Osteocyte (in vitro differentiated cells): ENCODE measurements at places on chromosomes 12 and 14.

DNA sequence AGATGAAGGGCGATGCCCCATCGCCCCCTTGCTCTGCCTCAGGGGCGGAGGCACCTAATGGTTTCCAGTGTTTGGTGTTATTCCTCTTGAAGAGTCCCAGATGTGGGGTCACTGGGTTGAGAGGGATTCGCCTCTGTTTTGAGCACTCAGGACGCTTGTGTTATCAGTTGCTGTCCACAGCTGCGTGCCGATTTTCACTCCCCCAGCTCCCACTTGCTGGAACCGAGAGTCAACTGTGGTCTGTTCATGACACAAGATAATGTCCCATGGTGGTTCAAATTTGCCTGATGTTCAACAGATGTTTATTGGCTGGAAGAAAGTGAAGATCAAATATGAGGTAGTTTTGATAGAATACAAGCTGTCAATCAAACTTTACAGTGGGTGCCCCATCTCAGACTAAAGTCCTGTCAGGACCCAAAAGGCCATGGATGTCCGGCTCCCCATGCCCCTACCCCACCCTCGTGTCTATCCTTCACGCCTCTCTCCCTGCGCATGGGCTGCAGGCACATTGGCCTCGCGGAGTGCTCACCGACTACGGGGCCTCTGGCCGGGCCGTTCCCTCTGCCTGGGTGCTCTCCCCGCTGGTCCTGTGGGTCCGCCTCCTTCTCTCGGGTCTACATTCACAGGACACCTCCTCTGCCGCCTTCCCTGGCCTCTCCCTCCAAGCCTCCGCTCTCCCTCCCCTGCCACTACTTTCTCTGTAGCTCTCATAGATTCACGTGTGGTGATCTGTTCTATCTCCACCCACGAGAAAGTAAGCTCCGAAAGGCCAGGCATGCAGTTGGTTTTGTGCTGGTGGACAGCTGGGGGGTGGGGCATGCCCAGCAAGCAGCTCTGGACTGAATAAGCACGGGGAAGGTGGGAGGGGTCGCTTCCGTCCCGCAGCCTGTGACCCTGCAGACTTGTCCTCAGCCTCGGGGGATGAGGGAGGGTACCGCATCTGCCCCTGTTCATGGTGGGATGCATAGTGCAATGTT, 6.8 kb upstream of the TRAF3 start:
- DNase-seq, result no peak

DNA sequence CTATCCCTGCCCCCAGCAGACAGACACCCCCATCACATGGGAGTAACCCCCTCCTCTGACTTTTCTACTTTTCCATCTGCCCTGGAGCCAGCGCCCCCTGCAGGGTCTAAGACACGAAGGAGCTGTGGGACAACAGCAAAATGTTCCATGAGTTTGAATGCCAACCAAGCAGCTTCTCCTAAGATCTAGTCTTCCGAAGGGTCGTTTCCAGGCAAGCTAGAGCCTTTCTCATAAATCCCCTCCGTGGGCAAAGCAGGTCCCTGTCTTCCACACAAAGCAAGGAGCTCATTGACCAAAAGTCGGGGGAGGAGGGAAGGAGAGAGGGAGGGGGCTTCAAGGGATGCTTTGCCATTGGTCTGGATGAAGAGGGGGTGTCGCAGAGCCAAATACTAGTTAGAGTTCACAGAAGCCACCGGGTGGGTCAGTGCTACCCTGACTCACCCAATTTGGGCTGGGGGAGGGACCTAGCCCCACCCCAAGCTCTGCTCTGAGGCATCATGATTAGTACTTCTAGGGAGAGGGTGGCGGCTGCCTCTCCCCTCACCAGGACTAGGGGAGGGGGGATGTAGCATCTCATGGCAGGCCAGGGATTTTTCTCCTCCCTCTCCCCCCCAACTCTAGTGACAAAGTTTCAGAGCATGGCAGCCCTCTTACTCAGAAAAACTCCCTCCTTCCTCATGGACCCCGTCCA, 1.6 kb downstream of the MSI1 start:
- no peak for DNase-seq

DNA sequence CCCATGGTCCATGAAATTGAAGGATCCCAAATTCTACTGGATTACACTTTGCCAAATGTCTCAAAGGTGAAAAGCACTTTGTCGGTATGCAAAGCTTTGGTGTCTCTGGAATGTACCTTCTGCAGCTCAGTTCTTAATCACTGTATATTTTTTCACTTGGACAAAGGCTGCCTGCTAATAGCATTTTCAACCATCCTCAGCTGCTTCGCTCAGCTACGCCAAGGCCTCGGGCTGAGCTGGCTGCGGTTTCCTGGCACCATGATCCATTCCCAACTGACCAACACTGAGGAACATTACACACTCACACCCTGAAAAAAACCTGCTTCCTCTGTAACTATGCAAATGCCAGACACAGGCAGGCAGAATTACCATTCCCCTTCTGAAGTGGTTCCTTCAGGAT, 335.2 kb downstream of the DPF3 start:
- DNase-seq, result no peak

DNA sequence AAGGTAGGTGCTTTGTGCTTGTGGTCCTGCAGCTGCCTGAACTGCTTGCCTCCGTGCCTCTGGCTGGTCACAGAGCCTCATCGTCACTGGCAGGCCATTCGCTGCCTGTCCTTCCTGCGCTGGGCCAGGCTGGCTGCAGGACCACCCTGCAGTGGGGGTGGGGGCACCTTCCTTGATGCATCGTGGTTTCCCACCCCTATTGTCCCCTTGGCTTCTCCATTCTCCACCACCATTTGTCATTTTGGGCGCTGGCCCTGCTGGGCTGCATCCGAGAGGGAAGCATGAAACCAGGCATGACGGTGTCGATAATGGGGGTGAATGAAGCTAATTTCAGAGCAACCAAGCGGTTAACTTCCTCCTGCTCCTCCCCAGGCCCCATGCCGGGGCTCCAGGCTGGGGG, 127.7 kb downstream of the NRXN3 start:
- DNase-seq, result no peak

- no peak for DNase-seq
Measured at GRCh38 chr12:113473942-113474341, 2.3 kb upstream of the LHX5 start.
